ENCODE measurements at places on chromosomes 12 and 14. TPM values are rescaled to one million over a fixed set of nuclear protein-coding genes. Genes with fewer than 3 reads are reported as not detected.

KRT7 gene
- total RNA-seq = 358 TPM

GRCh38 chr12:47032644-47033043 lies 46.8 kb upstream of the PCED1B start:
- no peak for DNase-seq

GRCh38 chr12:22255097-22255496 lies 79.4 kb downstream of the ST8SIA1 start:
- no peak for DNase-seq

LRRIQ1 gene
- 1.5 TPM for total RNA-seq

DNA sequence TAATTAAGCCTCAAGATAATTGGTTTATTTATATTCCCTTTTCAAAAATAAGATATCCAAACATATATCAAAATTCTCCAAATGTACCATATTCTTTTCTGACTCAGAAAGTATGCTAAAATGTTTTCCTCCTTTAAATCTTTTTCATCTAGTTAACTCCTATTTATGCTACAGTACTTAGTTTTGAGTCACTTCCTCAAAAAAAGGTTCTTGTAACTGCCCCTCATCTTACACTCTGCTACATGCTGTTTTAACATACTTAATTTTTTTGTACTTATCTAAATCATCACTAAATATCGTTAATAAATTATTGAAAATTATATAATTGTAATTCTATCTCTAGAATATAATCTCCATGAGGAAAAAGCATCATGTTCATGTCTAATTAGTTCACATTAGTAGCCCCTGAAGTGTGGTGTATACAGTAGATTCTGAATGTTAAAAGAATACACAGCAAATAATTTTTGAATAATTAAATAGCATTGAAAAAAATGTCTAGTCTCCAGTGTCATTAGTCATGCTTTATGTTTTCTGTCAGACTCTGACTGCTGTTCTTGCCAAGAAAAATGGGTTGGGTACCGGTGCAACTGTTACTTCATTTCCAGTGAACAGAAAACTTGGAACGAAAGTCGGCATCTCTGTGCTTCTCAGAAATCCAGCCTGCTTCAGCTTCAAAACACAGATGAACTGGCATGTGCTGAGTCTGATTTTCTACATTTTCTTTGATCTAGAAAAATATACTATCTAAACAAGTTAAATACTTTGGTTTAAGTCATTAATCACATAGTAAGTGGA lies 3.5 kb downstream of the KLRD1 start:
- DNase-seq = no peak

DNA sequence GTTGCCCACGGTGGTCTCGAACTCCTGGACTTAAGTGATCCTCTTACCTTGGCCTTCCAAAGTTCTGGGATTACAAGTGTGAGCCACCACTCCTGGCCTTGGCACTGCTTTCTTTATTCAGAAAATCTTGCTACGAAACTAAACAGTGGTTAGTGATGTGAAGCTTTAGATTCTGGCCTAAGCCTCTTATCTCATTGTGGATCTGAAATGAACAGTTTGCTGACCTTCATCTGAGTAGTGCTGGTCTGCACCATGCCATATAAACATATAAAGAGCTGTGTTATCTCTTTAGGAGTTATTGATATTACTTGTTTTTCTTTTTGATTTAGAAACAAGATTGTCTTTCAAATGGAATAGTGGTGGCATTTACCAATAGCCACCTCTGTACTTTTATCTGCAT lies 22.6 kb downstream of the SRGAP1 start:
- DNase-seq = no peak

DNA sequence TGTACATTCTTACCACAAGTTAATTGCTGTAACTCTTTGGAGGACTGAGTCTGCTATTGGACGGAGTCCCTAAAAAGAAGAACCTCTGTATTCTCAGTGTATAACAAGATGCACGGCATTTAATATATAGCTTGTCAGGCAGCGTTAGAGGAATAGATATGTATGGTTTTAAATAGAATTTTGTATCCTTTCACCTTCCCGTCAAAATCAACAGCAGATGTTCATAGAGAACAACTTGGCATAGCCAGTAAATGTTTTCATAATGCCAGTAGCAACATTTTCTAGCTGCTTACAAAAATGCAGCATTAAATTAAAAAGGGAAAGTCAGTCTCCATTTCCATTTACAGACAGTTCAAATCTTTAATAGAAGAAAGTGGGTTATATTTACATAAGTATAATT lies 6.8 kb downstream of the SCYL2 start:
- no peak for DNase-seq

DNA sequence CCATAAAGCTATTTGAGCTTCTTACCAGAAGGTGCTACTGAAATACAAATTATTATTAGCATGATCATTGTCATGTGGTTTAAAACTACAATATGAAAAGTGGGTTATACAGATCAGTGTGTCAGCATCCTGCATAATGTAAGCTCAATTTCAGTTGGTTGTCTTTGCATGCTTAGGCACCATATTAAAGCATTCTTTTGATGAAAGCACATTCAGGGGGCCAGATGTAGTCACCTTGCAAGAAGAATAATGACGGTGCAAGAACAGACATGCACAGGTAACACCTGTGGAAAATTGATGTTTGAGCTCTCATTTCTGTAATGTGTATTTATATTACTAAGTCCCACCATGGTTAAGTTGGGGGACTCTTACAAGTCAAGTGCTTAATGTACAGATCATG lies 123.9 kb downstream of the PAX9 start:
- no peak for DNase-seq

- DNase-seq = no peak
Observed at GRCh38 chr12:9363145-9363544, 154.9 kb upstream of the PZP start.

GRCh38 chr14:106578481-106578880 lies 1052.1 kb downstream of the TMEM121 start:
- DNase-seq = no peak

DNA sequence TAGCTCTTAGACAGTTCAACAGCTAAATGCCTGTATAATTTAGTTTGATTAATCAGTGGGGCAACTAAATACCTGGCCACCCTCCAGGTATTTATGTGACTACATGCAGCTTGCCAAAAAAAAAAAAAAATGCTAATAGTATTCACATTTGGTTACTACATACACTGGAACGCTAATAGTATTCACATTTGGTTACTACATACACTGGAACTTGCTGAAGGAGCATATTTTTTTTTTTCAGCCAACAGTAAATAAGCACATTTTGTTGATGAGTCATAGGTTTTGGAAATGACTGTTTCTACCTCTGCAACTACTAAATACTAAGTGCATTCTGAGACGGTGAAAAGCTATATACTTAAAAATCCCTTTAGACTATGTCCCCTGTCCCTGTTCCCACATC lies 1172.3 kb downstream of the LRFN5 start:
- no peak for DNase-seq

- DNase-seq = no peak
Observed at GRCh38 chr12:111519083-111519482, 80.0 kb downstream of the ATXN2 start.

GRCh38 chr12:14893506-14894250 lies 8.0 kb upstream of the MGP start:
- no peak for DNase-seq

CEBPE gene
- total RNA-seq = not detected

DNA sequence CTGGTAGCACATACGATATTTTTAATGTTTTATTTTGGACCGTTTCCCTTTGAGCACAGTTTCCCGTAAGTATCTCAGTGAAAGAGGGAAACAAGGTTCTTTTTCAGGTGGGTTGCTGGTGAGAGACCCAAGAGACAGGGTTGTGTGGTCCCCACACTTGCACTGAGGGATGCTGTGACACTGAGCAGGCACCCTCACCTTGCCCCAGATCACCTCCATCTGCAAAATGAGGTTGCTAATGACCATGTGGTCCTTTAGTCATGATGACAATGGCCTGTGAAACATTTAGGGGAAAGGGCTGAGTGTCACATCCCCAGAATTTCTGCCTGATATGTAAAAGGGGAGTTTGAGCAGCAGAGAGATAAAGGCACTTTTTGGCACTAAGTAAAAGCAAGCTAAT lies 4.3 kb downstream of the CCND2 start:
- DNase-seq = no peak
